ENCODE measurements at places on chromosomes 6 and 20.

DNA sequence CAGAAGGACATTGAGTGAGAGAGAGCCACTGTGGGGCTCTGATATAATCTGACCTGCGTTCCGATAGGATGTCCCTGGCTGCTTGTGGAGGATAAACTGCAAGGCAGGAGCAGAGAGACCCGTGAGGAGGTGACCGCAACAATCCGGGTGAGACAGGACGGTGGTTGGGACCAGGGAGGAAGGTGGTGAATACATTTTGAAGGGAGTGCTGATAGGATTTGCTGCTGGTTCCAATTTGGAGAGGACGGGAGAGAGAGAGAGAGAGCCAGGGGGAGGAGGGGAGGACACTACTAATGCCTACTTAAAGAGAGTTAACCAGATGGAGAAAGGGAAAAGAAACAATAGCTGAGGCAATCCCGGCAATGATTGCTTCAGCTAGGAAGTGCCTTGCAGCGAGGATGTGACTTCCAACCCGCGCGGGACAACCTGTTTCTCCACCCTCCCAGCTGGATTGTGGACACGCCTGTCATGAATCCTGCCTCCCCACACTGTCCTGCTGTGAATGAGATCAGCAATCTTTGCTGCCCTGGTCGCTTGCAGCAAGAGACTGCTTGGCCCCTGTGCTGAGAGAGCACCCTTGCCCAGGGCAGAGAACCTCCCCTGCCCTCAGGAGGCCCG is 199.0 kb upstream of the KCNG1 start:
- DNase-seq, result no peak

DNA sequence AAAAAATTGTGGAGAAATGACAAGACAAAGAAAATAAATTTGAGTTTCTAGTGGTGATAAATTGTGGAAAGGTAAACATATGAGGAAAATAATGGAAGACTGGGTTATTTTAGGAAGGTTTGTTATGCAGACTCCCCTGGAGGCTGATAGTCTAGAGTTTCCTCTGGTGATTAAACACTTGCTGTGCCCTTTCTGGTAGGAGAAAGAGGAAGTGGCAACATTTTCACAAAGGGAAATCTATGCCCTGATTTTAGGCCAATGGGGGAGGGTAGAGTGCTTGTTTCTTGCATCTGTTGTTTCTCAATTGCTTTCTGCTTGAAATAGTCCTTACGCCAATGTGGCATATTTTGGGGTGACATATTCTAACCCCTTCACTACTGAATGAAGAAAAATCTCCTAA is 129.1 kb upstream of the DOK5 start:
- no peak for DNase-seq

GRCh38 chr20:31945785-31946184 is 6.1 kb downstream of the PDRG1 start:
- DNase-seq, result no peak

DNA sequence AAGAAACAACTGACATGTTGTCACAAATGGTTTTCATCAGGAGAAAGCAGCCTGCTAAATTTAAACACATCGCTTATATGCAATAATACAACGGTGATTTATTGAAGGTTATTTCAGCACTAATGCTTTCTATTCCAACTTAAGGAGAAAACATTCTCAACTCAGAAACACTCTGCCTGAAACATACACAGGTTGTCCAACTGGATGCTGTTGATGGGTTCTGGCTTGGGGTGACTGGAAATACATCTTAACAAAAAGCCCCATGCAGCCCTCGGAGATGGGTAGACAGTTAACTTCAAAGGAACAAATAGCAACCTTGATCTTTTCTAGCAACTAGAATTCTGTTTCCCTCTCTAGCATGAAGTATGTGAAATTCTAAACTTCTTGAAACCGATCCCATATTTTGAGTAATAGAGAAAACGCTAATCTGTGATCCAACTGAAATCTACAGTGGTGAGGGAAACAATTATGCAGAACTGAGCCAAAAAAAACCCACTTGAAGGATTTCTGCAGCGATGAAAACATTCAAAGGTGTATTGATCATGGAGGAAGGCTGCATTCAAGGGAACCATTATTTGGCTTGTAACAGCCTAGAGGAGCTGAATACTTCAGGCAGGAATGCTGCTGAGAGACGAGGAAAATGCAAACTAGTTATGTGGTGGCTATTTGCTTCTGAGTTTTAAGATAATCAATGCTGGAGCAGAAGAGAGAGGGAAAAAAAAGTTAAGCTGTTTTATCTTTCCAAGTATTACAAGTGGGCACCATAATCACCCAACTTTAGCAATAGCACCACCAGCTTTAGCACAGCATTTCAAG is 6.9 kb downstream of the ZMYND8 start:
- DNase-seq, result no peak

DNA sequence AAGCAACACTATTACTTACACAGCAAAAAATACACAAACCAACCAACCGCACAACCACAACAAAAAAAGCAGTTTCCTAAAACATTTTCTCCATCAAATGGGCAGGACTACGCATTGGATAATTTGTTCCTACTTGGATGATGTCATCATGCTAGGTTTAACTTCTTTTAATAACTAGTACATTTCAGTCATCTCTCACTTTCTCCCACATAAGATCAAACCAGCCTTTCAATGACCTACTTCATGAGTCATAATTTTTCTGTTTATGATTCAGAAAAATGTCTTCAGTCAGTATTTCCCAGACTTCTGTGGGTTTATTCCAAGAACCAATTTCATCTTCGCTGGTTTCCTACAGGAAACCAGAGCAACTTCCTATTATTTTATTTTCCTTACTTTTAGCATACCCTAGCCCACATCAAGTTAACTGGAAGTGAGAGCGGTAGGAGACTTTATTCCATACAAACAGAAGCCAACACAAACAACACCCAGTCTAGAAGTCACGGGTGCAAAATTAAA is 134.2 kb downstream of the GMDS start:
- DNase-seq, result no peak

DNA sequence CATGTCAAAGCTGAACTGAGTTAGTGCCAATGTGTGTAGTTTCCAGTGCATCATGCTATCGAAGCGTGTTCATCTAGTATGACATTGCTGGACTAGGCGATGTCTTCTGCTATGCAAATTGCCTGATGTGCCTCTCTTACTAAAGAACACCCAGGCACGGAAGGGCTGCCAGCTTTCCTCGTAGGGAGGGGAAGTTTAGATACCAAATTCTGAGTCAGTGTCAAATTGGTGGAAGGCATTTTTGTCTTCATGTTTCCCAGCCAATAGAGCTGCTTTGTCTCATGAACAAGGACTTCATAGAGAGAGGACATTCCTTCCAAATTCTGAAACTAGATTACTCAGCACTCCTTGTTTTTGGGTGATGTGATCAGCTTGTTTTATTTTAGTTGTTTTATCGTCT is 320.1 kb downstream of the BTBD3 start:
- no peak for DNase-seq

GRCh38 chr20:19692100-19692499 is 66.0 kb upstream of the RIN2 start:
- no peak for DNase-seq

- no peak for DNase-seq
These were observed 20.2 kb downstream of the SF3B5 start for GRCh38 chr6:144075187-144075586.

DNA sequence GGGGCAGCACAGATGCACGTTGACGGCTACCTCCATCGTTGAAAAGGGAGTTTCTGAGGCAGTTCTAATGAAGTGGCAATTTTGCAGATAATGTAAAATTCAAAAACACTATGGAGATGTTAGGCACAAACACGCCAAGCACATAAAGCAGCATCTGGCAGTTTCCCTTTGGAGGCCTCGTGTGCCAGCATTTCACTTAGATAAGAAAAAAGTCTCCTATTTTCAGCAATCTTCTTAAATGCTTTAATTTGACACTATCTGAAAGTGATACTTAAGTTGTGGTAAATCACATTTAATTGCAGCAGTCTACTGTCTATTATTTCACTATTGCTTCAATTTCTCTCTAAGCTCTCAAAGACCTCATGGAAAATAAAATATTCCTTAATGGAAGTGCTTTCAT is 125.3 kb upstream of the PROKR2 start:
- no peak for DNase-seq

DNA sequence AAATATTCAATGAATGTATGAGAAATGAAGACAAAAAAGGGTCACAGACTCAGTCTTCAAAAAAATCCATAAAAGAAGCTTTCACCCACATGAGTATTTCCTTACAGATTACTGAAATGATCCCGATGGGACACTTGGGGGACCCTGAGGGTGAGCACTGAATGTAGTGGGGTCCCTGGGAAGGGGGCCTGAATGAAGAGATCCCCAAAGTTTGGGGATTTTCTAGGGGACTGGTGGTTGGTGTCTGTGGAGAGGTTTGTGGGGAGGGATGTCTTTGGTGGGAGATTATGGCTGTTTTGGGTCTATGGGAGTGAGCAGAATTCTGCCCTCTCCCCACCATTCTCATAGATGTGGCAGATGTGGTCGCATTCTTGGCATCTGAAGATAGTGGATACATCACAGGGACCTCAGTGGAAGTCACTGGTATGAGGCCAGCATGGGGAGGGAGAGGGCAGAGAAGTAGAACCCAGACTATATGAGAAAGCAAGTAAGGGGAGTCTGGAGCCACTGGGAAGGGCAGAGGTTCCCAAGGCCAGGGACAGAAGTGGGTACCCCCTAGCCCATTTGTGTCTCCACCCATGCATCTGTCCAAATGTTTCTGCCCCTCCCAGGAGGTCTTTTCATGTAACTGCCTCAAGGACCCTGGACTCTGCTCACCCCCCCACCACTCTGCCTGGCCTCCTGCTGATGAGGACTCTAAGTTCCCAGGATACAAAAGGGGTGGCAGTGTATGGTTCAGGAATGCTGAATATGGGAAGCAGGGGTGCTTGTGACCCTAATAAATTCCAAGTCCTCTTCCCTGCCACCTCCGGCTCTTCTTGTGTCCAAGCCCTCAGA is 1.8 kb downstream of the HSD17B8 start:
- no peak for DNase-seq

DNA sequence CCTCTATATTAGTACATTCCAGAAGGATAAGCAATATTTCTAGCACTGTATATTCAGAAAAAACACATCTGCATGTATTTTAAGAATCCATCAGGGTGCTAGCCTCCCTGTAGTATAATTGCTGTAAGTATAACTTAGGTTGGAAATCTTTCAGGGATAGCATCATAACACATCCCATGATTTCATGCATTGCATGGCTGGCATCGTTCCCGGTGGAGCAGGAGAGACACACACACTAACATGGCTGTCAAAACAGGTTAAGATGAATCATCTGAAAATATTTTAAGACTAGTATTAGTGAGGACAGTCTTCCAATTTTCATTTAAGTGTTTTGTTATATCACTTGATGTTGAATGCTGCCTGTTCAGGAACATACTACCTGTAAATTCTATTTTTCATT is 32.1 kb upstream of the CENPW start:
- DNase-seq, result no peak

DNA sequence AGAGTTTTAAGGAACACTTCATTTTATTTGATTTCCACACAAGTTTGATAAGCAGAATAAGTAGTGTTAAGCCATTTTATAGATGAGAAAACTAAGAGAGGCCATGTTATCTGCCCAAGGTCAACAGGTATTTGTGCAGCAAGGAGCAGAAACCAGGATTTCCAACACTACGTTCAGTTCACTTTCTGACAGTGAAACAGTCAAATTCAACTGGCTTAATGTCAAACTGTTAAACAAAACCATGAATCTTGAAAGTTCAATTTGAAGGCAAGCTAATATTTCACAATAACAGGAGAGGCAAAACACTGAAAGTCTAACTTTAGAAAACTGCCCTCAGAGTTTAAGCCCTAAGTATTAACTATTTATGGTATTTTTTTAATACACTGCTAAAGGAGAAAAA is 32.6 kb downstream of the DTNBP1 start:
- no peak for DNase-seq

DNA sequence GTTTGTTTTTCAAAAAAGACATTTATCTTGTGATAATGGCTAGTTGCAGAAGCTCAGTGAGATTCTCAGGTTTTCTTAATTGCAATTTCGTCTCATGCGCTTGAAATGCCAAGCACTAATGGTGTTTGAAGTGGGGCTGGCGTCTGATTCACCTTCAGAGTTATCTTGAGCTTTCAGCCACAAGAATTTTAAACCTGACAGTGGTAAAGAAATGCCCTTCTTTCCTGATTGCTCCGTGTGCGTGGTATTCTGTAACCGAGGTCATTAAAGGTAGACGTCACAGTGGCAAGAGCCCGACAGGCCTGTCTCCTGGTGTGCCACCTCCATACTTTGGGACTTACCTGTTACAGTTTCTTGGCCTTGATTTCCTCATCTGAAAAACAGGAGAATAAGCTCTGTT is 126.5 kb upstream of the QKI start:
- DNase-seq, result no peak

GRCh38 chr6:31592396-31592771 is 422 bp downstream of the NCR3 start:
- no peak for DNase-seq

GRCh38 chr20:20668639-20669038 is 43.8 kb downstream of the RALGAPA2 start:
- no peak for DNase-seq

DNA sequence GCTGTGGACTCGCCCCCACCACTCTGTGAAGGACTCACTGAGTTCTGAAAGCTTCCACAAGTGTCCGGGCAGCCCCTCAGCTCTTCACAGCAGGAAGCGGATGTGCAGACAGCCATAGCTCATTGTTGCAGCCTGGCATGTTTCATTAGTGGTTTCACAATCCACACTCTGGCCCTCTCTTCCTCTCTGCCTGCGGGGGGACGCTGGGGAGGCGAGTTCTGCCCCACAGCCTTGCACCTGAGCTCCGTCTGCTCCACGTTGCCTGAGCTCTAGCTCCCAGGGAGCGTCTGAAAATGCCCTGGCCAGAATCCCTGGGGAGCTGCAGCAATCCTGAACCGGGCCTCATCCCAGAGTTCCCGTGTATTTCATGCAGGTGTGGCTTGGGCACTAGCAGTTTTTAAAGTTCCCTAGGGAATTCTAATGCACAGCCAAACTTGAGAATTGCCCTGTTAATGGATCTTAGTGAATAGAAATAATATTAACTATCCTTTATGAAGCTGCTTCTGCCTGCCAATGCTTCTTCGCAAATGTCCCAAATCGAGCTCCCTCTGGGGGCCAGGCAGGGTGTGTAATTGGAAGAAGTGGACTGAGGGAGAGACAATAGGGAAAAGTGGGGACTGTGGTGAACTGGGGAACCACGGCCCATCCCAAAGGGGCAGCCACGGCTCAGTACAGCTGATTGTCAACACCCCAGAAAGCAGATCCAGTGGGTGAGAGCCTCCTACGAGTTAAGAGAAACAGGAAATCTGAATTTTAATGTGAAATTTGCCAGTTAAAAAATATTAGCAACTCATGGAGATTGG is 51.5 kb downstream of the CTCFL start:
- DNase-seq, result no peak

- no peak for DNase-seq
These were observed 172.8 kb upstream of the CITED2 start for GRCh38 chr6:139547122-139547776.
